ENCODE measurements at places on chromosomes 12 and 14. TPM values are rescaled to one million over a fixed set of nuclear protein-coding genes. Genes with fewer than 3 reads are reported as not detected.

DNA sequence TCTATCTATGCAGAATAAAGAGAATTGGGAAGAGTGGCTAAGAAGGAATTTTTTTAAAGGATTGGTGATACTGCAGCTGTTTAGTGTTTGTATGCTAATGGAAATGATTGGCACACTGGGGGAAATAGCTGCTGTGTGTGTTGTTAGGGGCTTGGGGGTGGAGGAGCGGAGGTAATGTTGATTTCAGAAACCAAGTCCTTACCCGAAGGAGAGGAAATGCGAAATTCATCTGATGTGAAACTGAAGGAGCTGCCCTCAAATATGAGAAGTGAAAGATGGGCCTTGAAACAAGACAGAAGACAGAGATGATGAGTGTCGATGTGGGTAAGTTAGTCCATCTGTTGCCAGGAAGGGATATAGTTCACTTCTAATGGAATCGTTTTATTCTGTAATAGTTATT lies 21.2 kb upstream of the RNASE12 start:
- DNase-seq, result no peak

The EPYC gene
- total RNA-seq, result not detected

The WASHC4 gene
- 55.8 TPM for total RNA-seq

GRCh38 chr12:12718853-12719252 lies 1.7 kb downstream of the CDKN1B start:
- no peak for DNase-seq

DNA sequence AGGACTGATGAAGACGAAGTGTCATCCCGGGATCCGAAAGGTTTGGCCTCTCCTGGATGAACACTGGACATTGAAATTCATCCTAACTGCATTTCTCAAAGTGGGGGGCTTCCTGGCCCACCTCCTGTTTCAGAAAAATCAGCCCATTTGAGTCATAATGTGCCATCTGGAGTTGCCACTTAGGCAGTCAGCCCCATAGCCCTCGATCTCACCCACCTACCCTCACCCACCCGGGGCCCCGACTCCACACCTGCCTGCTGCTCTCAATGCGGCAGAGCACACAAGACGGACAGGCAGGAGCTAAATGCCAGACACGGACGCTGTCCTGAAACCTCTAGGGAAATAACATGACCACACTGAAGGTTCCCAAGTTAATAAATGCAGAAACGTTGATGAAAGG lies 12.6 kb downstream of the DLK1 start:
- DNase-seq, result peak; percentile 62

DNA sequence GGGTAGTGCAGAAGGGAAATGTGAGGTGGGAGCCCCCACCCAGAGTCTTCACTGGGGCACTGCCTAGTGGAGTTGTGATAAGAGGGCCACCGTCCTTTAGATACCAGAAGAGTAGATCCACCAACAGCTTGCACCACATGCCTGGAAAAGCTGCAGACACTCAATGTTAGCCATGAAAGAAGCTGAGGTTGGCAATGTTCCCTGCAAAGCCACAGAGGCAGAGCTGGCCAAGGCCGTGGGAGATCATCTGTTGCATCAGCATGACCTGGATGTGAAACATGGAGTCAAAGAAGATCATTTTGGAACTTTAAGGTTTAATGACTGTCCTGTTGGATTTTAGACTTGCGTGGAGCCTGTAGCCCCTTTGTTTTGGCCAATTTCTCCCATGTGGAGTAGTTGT lies 468.4 kb upstream of the FOXG1 start:
- DNase-seq, result no peak
